ENCODE measurements at places on chromosomes 4 and X. TPM values are rescaled to one million over a fixed set of nuclear protein-coding genes. Genes with fewer than 3 reads are reported as not detected.

Gene MAOA
- total RNA-seq: 0.80 TPM

Gene MUC7
- not detected for total RNA-seq

Gene MAGEB17
- total RNA-seq: not detected

Gene PDZD4
- total RNA-seq: 4.0 TPM

Gene TMPRSS11A
- total RNA-seq: not detected

Gene IL15
- 11.2 TPM for total RNA-seq

Gene PCSK1N
- total RNA-seq: 16.0 TPM

Gene GPC3
- not detected for total RNA-seq

Gene PCDH11X
- total RNA-seq: 0.02 TPM

Gene SGMS2
- 41.3 TPM for total RNA-seq

Gene CXCL5
- total RNA-seq: 25.3 TPM

Gene SHISA3
- total RNA-seq: not detected

Gene APBB2
- total RNA-seq: 14.3 TPM

Gene RAB41
- total RNA-seq: not detected

Gene KCND1
- total RNA-seq: 0.70 TPM

Gene CLDN22
- total RNA-seq: not detected

Gene ADH1B
- total RNA-seq: not detected

Gene ALB
- total RNA-seq: not detected

Gene TBC1D1
- total RNA-seq: 31.3 TPM

Gene PDHA2
- total RNA-seq: not detected

Gene ABCG2
- 18.6 TPM for total RNA-seq

Gene PPEF2
- not detected for total RNA-seq

Gene IL1RAPL1
- not detected for total RNA-seq

Gene GATA1
- total RNA-seq: not detected

Gene NPY2R
- total RNA-seq: not detected

Gene ETDA
- not detected for total RNA-seq

Gene FABP2
- not detected for total RNA-seq

Gene MAGEB1
- not detected for total RNA-seq

Gene RTL9
- total RNA-seq: 0.15 TPM

Gene SSX4B
- not detected for total RNA-seq

Gene ZMAT1
- not detected for total RNA-seq

Gene LRRC66
- 0.09 TPM for total RNA-seq

Gene PHKA2
- total RNA-seq: 10.0 TPM

Gene RTL3
- 0.16 TPM for total RNA-seq

Gene TLR3
- total RNA-seq: 0.38 TPM

Gene ADAM29
- total RNA-seq: not detected

Gene MBTPS2
- total RNA-seq: 22.2 TPM

Gene BBS12
- 2.2 TPM for total RNA-seq

Gene GAGE12J
- not detected for total RNA-seq

Gene GPR50
- total RNA-seq: 0.34 TPM

Gene MAGEC3
- not detected for total RNA-seq
